ENCODE measurements at places on chromosomes 2 and 18.
A peak's percentile ranks its signal among the peaks of the same experiment; 100 is the strongest.

DNA sequence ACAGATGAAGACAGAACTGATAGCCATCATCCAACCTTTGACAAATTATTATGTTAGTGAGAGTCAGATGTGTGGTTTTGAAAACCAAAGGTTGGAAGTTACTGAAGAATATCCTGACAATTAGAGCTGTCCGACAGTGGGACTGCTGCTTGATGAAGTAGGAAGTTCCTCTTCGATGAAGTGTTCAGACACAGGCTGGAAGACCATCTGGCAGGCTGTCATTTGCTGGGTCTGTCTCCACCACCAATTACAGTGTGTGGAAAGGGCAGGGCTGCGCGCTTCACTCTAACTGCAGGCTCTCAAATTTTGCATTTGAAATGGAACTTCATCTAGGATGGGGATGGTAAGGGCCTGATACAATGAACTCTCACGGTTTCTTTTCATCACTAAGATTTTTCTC is 313.8 kb downstream of the PIK3C3 start:
- no peak for DNase-seq

GRCh38 chr18:63087421-63088230 is 231.9 kb downstream of the BCL2 start:
- DNase-seq = no peak

DNA sequence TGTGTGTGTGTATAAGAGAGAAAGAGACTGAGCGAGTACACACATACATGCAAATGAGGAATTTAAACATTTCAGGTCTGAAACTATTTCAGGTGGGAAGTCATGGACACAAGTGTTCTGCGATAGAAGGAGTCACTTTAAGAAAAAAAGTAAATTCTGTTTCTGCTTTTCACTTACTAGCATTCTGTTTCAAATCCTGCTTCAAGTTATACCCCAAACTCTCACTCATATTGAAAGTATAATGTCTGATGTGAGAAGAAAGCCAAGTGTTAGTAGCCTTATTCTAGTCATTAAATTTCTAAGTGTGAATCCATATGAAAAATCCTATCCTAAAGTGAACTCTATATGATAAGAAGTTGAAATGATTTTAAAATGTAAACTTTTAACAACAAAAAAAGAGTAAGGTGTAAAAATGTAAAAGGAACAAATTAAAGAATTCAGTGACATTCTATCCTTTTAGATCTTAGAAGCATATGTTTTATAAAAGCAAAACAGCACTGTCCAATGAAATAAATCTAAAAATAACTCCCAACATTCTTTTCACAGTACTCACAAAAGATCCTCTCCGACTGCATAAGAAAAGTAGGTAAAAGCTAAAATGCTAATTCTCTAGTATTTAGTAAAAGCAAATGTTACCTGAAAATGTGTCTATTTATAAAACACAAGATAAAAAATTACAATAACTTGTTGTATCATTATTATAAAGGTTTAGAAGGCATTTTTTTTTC is 570.6 kb downstream of the ZEB2 start:
- DNase-seq = no peak

GRCh38 chr2:18336975-18337374 is 223.5 kb downstream of the RDH14 start:
- no peak for DNase-seq

GRCh38 chr2:129798626-129799025 is 180.8 kb upstream of the RAB6C start:
- DNase-seq = no peak

DNA sequence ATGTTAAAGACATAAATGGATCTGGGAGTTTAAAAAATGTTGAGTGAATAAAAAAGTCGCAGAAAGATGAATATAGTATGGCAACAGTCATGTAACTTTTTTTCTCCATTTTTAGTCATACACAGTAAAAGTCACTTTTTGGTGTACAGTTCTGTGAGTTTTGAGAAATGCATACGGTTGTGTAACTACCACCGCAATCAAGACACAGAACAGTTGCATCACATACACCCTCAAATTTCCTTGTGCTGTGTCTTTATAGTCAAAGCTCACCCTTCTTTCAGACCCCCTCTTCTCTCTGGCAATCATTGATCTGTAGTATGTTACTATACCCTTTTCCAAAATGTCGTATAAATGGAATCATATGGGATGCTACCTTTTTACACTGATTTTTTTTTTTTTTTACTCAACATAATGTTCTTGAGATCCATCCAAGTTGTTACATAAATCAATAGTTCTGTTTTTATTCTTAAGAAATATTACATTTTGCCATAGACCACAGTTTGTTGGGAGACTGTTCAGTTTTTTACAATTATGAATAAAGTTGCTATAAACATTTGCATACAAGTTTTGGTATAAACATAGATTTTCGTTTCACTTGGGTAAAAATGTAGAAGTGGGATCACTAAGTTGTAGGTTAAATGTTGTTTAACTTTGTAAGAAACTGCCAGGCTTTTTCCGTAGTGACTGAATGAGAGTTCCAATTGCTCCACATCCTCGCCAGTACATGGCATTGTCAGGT is 35.4 kb upstream of the AGFG1 start:
- DNase-seq = no peak

- no peak for DNase-seq
These were observed 11.6 kb downstream of the CASP8 start for GRCh38 chr2:201271917-201272316.

DNA sequence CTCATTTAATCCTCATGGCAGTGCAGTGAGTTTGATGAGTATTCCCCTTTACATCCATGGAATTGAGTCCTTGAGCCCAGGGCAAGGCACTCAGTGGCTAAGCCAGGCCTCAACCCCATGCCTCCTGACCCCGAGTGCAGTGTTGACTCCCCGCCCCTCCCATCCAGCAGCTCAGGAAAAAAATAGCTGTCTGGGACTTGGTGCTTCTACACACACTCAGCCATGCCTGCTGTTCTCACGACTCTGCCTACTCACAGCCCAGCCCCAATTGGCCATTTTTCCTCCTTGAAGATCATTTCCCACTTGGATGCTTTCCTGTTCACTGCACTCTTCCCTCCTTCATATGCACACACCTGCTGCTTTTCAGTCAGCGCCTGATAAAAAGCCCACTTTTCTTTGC is 8.8 kb downstream of the FOSL2 start:
- no peak for DNase-seq

DNA sequence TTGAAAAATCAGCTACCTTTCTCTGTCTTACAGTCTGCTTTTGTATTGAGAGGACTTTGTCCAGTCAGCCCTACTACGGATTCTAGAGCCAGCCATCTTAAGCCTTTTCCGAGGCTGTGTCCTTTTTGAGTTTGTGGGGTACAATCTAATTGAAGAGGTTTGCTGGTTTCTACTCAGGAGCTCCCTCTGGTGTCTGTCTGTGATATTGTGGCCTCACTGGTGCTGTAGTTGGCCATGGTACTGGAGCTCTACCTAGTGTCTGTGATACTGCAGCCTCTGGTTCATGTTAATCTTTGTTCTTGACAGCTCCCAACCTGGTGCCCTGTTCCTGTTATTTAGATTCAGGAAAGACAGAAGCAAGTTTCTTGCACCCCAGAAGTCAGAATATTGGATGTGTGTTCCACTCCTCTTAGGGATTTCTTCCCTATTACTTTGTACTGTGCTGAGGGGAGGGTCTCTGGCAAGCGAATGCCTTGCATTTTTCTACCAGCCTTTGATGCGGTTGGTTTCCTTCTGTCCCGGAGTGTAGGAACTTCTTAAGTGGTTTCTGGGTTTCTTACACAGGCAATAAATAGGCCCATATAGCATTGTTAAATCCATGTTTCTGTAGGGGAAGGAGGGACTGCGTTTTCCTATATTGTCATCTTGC is 78.5 kb downstream of the ACSL3 start:
- DNase-seq = no peak

GRCh38 chr2:96870626-96871255 is 861 bp upstream of the SEMA4C start:
- peak; percentile 37 for DNase-seq

GRCh38 chr2:114545052-114545451 is 102.6 kb downstream of the DPP10 start:
- DNase-seq = no peak

DNA sequence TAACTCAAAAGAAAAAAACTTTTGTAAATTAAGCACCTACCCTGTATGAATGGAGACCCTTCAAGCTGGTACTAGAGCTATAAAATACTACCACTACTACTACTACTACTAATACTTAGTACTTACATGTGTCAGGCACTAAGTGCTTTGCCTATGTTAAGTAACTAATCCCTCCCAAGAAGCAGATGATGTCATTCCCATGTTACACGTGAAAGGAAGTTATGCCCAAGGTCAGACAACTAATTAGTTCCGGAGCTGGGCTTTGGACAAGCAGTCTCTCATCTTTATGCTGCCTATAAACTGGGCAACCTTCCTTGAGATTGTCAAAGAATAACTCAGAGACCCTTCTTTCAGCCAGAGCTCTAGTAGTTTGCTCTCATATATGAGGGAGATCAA is 13.9 kb upstream of the ATP6V1B1 start:
- DNase-seq = no peak

- DNase-seq = no peak
These were observed 12.6 kb downstream of the TMEM198 start for GRCh38 chr2:219556413-219556812.

DNA sequence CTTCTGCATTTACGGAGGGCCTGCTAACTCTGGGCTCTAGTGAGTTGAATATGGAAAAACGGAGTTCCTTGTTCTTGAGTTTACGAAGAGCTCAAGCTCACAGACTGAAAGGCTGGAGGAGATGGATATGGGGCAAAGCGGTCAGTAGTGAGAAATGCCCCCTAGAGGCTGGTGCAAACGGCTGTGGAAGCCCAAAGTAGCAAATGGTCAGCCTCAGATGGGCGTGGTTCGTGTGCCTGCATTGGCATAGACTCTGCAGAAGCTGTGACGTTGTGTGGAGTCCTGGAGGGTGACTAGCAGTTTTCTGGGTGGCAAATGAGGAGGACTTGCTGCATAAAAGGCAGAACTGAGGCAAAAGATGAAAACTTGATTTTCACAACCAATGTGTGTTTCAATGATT is 93.6 kb upstream of the TWIST2 start:
- DNase-seq = no peak

GRCh38 chr2:39370101-39370500 is 67.0 kb downstream of the MAP4K3 start:
- DNase-seq = no peak

DNA sequence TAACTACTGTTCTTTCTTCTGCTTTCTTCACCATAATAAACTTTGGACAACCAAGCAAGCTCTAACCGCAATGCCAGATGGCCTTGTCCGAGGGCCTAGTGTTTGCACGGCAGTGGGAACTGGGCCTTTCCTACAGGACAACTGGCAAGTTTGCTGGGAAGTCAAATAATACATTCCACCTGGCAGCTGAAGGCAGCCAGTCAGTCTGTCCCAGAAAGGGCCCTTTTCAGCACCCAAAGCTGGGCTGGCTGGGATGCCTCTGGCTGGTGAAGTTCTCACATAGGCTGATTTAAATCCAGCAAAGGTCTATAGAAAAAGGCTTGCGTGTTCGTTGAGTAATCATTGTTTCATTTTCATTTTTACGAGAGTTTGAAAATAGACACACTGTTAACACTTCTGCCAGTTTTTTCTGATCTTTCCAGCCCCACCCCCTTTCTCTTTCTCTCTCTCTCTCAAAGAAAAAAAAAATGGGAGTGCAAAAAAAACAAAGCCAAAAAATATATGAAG is 110.0 kb upstream of the EPAS1 start:
- no peak for DNase-seq

- DNase-seq = no peak
These were observed 8.2 kb upstream of the GBX2 start for GRCh38 chr2:236176417-236176816.

DNA sequence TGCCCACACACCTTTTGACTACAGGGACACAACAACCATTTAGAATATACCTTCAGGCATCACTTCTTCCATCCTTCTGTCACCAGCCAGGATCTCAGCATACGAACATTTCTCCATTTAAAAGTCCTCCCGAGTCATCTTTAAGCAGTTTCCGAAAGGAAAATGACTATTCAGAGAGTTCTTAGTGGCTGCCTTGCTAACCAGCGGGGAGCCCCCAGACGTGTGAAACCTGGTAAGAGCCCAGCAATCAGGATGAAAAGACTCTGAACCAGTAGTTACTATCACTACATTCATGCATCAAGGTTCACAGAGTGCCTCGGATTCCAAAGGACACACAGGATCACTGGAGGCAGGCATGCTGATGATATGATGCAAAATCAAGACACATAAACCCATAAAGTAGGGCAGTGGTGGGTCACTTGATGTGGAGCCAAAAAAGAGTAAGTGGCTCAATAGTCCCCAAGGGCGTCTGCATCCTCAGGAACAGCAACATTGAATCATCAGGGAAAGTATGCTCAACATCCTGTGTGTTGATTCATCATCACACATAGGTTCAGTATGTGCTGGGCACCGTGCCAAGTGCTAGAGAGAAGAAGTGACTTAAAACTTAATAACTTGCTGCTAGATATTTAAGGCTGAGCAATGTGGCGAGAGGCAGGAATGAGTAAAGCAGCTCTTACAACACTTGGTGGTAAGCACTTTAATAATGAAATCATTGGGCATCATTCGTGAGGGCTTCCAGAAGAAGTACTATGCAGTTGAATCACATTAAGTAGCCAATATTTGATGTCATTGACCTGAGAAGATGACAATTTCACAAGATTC is 4.4 kb downstream of the CCL20 start:
- peak; percentile 41 for DNase-seq

- DNase-seq = no peak
These were observed 124.8 kb upstream of the NYAP2 start for GRCh38 chr2:225274751-225275150.

DNA sequence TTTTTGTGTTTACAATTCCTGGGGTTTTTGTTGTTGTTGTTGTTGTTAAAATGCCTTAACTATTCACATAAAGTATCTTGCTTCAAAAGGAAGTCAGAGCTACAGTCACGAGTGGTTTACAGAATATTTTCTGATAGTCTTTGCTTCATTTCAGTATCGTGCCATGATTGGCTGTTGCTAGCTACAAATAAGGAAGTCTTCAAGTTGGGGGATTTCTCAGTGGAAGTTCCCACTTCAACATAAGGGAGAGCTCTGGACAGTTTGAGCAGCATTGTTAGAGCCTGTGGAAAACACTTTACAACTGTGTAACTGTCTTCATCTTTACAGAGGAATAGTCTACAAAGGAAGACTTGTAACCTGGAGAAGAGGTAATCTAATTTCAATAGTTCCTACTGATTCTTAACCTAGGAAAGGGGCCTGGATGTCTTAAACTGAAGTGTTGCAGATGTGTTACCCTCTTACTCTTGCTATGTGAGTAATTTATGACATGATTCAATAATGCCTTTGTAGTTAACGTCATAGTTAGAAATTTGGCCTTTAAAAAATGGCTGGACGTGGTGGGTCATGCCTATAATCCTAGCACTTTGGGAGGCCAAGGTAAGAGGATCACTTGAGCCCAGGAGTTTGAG is 23.4 kb upstream of the TANK start:
- DNase-seq = no peak

GRCh38 chr18:9741793-9742523 is 33.9 kb downstream of the RAB31 start:
- DNase-seq = no peak

GRCh38 chr2:209473930-209474419 is 50.1 kb downstream of the MAP2 start:
- DNase-seq = no peak

DNA sequence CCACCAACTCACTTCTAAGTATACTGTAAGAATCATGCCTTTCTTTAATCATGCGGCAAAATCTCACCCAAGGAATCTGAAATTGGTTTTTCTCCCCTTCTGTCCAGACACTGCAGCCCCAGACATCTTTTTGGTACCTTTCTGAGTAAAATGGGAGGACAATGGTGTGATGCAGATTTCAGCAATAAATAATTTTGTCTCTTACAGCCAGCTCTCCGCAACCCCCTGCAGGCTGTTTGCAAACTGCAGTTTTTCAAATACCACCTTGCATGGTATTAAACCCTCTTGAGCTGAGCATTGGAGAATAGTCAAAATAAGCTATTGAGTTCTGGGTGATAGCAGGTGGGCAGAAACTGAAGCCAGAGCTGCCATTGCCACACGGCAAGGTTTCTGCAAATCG is 32.2 kb downstream of the GPR39 start:
- DNase-seq = no peak
